ENCODE measurements at places on chromosomes 11 and 22.

GRCh38 chr11:79675081-79675480 lies 234.3 kb upstream of the TENM4 start:
- no peak for DNase-seq

- DNase-seq = no peak
Observed at GRCh38 chr11:19679952-19680828, 32.4 kb upstream of the NAV2 start.

DNA sequence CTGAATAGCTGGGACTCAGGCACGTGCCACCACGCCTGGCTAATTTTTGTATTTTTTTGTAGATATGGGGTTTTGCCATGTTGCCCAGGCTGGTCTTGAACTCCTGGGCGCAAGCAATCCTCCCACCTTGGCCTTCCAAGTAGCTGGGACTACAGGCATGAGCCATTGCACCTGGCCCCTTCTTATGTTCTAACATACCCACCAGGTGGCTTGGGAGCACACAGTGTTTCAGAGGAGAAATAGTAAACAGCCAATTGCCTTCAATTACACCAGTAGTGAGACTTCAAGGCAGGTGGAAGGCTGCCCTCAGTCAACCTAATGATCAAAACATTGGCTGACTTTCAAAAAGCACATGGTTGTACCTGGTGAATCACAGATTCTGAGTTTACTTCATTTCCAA lies 167.2 kb downstream of the SWAP70 start:
- DNase-seq = no peak

DNA sequence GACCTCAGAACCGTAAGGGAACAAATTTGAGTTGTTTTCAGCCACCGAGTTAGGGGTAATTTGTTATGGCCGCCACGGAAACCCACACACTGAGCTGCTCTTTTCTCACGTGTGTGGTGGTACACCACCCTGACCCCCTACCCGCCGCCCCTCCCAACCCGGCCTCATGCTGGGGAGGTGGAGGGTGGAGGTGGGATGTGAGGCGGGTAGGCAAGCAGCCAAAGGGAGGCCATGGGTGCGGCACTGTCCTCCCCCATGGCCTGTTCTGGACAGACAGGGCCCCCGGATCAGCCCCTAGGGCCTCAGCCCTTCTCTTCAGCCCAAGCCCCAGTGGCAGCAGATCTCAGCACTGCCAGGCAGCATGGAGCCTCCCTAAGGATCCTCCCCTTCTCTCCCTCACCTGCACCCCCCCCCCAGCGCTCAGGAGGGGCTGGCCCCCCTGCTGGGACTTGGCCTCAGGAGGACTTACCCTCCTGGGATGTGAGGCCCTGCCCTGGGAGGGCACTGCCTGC lies 7.9 kb downstream of the PRR5 start:
- DNase-seq = peak; percentile 20

DNA sequence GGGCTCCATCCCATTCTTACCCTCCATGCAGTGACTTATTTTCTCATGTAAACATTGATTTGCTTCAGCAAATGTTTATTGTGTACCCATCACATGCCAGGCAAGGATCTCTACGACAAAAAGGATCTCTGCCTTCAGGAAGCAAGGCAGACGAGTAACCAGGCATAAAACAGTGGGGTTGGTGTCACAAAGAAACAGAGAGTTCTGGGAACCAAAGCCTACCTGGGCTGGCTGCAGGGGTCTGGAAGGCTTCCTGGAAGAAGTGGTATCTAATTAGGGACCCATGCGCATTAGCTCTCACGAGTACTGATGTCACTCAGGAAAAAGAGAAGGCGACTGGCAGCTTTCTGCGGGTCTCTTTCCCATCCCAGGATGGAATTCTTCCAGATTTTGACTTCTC lies 44.5 kb downstream of the KIAA1671 start:
- DNase-seq = no peak

GRCh38 chr22:44196731-44197131 lies 16.0 kb downstream of the PARVG start:
- DNase-seq = no peak

DNA sequence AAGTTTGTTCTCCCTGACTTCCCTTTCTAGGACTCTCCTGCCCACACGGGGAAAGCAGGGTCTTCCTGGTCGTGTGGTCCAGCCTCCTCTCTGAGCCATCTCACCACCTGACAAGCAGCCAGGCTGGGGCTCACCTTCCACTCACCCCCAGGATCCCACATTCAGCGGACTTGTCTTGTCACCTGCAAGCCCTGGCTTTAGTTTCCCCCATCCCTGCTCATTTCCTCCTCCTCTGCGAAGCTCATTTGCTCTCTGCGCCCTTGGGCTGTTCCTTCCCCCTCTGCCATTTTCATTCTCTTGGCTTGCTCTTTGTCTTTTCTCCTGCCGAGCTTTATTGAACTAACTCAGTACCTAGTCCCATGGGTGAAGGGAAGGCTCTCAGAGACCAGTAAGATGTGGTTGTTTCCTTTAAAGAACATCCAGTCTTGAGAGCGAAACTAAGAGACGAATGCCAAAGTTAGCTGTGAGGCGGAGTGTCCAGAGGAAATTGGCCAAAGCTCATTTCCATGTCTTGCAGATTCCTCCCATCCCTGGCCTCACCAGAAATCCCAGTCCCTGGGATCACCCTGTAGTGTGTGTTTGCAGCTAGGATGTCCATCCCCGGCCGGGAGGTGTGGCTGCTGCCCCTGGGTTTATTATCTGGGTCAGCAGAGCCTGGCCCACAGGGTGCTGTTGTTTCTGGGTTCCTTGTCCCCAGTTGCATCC lies 2.0 kb downstream of the ST14 start:
- no peak for DNase-seq

GRCh38 chr22:18929459-18929858 lies 6.6 kb downstream of the PRODH start:
- no peak for DNase-seq

- DNase-seq = no peak
Observed at GRCh38 chr11:34754171-34754823, 133.4 kb downstream of the EHF start.

- no peak for DNase-seq
Observed at GRCh38 chr11:8767466-8768142, 85.0 kb downstream of the RPL27A start.

- DNase-seq = no peak
Observed at GRCh38 chr11:64322925-64323260, 5.0 kb downstream of the PRDX5 start.

GRCh38 chr11:71266114-71266833 lies 13.9 kb upstream of the SHANK2 start:
- DNase-seq = no peak

- no peak for DNase-seq
Observed at GRCh38 chr11:706439-706956, 467 bp downstream of the EPS8L2 start.

DNA sequence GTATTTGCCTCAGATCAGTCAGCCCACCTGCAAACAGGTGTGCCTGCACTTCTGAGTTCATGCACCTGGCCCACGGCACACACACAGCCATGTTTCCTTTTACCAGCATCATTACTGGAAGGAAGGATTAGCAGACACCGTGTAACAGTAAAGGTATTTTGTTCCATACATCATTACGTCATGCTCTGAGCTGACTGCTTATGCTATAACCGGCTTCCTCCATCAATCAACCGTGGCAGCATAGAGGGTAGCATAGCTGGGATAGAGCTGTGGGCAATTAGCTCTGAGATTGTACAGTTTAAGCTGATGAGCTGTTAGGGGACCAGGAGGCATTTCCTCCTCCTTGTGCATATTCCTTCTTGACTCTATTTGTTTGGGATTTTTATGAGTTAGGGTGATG lies 102.4 kb downstream of the ME3 start:
- no peak for DNase-seq

GRCh38 chr11:45931739-45932138 lies 9.3 kb downstream of the LARGE2 start:
- DNase-seq = no peak

- DNase-seq = peak; percentile 83
Observed at GRCh38 chr11:34650528-34650927, 29.6 kb downstream of the EHF start.

GRCh38 chr11:70325824-70326223 lies 55.3 kb downstream of the PPFIA1 start:
- no peak for DNase-seq

DNA sequence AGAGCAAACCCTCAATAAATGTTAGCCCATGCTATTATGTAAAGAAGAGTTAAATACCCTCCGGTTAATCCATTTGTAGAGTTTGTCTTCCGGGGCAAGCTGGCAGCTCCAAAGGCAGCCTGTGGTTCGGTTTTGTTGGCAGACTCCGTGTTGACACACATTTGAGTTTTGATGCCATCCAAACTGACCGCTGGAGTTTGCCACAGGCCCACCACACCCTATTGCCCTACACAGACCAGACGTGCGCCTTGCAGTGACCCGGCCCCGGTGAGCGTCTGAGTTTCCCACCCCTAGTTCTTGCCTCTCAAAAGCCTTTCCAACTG lies 25.1 kb downstream of the ELFN2 start:
- no peak for DNase-seq

DNA sequence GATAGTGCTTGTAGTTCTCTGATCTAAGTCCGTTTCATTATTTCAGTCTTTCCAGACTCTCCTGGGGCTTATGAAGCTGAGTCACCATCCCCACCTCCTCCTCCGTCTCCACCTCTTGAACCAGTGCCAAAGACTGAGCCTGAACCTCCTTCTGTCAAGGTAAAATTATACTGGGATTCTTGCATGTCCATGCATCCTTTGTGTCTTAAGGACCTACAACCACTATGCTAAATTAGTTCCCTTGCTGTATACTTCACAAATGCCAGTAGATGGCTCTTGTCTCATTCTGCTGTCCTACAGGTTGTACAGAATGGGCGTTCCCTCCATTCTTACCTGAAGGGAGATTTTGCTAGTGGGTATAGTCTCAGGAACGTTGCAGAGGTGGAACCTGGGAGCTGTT lies 42.2 kb downstream of the POLD3 start:
- no peak for DNase-seq

DNA sequence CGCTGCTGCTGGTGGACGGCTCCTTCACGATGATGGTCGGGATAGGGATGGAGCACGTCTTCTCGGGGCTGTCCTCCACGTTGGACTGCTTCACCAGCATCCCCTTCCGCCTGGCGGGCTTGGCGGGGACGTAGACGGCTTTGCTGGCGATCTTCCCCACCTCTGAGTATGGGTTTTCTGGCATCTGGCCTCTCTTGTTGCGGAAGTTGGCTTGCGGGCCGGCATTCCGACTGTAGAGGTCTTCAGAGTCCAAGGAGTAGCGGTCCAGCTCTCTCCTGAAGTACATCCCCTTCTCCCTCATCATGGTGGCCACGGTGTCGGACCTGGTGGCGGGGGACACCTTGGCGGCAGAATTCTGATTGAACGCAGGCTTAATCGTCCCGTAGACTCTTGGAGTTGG lies 88.8 kb downstream of the CTTN start:
- no peak for DNase-seq

DNA sequence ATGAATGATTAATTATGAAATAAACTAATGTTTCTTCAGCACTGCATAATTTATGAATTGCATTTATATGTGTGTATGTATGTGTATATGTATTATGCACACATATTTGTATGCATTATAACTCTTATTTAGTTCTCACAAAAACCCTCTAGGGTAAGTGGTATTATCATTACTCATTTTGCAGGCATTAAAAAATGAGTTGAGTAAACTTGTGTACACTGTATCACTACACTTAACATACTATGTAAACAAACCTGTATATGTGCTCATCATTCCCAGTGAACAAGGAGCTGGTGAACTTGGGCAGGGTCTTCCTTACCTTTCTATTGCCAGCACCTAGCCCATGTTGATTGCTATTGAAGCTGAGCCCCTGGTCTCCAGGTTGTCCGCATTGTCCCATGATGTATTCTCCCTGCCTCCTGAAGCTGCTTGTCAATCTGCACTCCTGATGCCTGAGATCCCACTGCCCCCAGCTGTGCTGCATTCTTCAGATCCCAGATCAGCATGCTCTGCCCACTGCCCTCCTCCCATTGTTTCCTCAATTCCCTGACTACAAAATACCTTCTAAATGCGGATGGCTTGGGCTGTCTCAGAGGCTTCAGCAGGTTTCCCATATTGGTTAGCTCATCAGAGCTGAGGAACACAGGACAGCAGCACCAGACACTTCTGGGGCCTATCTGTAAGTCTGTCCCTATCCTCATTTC lies 267.9 kb upstream of the SESN3 start:
- no peak for DNase-seq

DNA sequence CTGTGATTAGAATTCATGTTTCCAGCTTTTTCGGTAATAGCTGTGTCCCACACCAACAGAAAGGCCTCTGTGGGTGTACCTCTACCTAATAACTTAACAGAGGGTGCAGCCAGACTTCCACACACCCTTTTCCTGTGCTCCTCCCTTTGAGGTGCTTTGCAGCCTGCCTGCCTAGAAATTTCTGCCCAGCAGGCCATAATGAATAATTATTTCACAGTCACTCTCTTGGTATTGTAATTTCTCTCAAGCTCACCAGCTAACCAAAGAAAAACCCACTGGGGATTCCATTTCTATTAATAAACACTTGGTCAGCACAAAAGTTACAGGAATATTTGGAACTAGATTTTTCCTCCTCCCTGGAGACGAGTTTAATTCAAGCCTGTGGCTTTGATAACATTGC lies 13.3 kb downstream of the WT1 start:
- DNase-seq = no peak

DNA sequence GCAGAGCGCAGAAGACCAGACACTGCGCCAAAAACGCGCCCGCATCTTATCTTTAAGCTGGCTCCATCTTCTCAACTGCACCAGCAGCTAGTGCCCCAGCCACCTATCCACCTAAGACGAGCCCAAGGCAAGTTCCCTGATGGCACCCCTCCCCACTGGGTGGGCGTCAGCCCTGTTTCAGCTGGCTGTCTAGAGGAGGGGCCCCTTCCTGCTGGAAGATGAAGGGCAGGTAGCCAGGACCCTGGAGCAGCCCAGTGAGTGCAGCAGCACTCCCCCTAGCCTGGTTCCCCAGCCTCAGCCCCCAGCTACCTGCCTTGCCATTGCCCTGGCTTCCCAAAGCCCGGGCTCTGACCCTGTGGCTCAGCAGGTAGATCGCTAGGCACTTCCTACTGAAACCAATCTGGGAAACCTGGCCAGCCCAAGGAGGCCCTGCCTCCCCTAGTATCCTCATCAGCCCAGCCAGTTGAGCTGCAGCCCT lies 28.3 kb downstream of the ARVCF start:
- no peak for DNase-seq

GRCh38 chr11:78476066-78476465 lies 58.4 kb upstream of the GAB2 start:
- no peak for DNase-seq

DNA sequence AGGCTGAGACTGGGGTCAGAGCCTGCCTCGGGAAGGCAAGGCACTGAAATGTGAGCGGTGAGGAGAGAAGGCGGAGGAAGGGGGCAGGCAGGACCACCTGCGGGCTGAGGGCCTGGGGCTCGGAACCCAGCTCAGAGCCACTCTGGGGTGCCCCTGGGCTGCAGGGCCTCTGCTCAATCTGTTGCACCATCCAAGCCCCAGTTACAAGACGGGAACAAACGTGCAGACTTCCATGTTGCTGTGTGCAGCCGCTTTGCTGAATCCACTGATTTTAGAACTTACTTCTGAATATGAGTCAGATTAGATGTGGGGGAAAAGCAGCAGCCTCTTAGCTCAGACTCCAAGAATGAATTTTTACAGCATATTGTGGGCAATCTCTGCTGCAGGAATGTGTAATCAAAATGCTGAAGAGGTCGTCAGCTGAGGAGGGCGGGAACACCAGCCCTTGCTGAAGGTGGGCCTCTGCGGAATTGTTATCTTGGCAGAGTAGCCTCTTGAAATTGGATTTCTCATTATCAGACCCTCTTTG lies 21.6 kb downstream of the PARVG start:
- DNase-seq = no peak

- no peak for DNase-seq
Observed at GRCh38 chr11:68212421-68213134, 518 bp downstream of the KMT5B start.

- DNase-seq = no peak
Observed at GRCh38 chr11:1779806-1780699, 16.3 kb upstream of the CTSD start.

- no peak for DNase-seq
Observed at GRCh38 chr11:73280626-73281025, 8.5 kb downstream of the P2RY6 start.
